ENCODE measurements at places on chromosomes 2 and 18. TPM values are rescaled to one million over a fixed set of nuclear protein-coding genes. Genes with fewer than 3 reads are reported as not detected.

DNA sequence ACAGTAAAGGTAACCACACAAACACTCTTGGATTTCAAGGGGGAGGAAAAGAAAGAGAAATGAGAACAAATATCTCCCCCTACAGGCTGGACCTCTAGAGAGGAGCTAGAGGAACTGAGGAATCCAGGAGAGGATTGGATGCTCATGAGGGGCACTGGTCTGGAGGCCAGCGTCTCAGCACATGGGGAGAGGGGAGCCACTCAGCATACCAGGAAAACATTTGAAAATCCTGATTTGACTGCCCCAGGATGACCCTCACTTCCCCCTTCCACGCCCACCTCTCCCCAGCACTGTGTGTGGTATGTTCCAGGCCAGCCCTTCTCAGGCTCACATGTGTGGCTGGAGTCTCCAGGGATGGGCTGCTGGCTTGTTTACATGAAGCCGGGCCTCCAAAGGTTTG is 396.8 kb upstream of the ID2 start:
- peak; percentile 64 for DNase-seq

GRCh38 chr2:118763797-118764196 is 83.7 kb downstream of the EN1 start:
- no peak for DNase-seq

DNA sequence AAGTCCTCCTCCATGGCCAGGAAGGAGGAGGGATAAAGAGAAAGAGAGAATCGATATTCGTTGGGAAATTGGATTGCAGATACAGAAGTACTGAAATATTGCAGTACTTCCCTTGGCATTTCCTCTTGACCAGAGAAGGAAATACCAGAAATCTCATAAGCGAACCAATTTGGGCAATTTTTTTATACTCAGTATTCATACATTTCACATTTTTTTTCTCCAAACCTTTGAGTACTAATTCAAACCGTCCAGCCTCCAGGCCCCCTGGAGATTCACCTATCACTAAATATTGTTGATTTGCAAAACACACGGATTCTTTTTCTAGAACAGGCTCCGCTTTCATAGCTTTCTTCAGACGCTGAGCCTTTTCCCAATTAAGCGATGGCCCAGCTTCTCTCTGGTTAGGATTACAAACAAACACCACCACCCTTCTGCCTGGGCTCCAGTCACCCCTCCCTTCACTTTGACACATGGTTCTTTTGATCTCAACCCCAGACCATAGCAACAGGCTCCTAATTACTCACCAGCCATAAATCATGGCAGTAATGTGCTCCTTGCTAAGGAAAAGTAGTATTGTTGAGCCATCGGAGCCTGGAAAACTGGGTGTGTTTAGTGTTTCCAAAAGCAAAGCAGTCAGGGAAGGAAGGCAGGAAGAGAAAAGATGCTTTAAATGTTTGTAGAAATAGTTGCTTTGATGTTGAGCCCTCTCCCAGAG is 138.4 kb upstream of the CCDC68 start:
- DNase-seq, result no peak

- DNase-seq, result no peak
Measured at GRCh38 chr2:191165176-191165643, 14.4 kb upstream of the STAT4 start.

Gene TOGARAM2
- total RNA-seq, result 24.0 TPM

GRCh38 chr2:203549406-203549805 is 14.3 kb upstream of the RAPH1 start:
- DNase-seq, result no peak

Gene INO80B
- total RNA-seq, result 19.2 TPM

Gene MARCO
- 37.3 TPM for total RNA-seq

Gene SAG
- not detected for total RNA-seq

- no peak for DNase-seq
Measured at GRCh38 chr2:227280895-227281294, 44.2 kb upstream of the MFF start.

- no peak for DNase-seq
Measured at GRCh38 chr2:206799083-206799482, 33.7 kb downstream of the FASTKD2 start.

Gene DUSP2
- 1.7 TPM for total RNA-seq

GRCh38 chr2:60366135-60366712 is 187.2 kb downstream of the BCL11A start:
- DNase-seq, result no peak

GRCh38 chr2:45274250-45274926 is 265.1 kb upstream of the SIX2 start:
- DNase-seq, result no peak

DNA sequence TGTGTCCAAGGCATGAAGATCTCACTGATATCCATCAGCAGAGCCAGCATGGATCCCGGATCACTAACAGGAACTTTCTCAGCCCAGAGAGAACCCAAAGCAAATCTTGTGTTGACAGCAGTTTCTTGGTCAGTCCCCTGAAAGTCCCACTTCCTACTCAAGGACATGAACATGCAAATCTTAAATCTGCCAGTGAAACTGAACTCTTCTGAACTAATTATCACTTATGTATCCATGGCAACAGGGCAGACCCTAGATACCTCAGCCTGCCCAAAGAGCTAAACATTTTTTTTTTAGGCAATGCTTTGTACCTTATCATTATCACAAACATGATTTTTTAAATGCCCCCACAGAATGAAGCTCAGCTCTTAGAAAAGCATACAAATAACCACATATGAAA is 127.8 kb upstream of the DDX18 start:
- no peak for DNase-seq

Gene LYPD6B
- not detected for total RNA-seq

Gene CRYGC
- not detected for total RNA-seq

GRCh38 chr2:53865962-53866361 is 6.2 kb upstream of the GPR75 start:
- DNase-seq, result no peak

GRCh38 chr2:231394211-231395141 is 1.0 kb upstream of the B3GNT7 start:
- DNase-seq, result peak; percentile 6

DNA sequence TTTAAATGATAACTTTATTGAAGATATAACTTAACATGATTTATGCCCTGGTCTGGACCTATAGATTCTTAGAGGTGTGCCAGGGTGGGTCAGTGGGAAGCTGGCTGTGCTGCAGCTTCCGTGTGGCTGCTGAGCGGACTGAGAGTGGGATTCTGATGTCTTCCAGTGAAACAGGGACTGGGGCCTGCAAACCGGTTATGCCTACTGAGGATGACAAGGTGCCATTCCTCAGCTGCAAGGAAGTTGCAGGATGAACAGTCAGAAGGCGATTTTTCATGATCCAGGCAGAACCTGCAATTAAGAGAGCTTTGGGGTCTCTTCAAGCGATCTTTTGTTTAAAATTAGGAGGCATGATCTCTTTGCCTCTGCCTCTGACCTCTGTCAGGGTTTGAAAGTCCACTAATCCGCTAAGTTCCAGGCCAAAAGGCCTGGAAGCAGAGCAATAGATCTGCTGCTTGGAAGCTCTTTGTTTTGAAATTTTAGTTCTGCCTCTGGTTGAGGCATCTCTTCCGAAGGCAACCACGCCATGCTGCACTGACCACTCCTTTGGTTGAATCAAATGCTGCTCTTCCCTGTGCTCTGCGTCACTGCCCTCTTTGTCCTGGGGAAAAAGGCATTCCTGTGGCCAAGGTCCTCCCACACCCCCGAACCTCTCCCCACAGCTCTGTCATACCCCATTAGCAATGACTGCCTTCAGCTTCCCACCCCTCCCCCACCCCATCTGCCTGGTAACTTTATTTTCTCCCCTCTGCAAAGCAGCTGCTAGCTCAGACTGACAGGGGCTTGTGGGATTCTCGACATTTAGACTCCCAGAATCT is 2.0 kb downstream of the TMEM169 start:
- DNase-seq, result no peak

DNA sequence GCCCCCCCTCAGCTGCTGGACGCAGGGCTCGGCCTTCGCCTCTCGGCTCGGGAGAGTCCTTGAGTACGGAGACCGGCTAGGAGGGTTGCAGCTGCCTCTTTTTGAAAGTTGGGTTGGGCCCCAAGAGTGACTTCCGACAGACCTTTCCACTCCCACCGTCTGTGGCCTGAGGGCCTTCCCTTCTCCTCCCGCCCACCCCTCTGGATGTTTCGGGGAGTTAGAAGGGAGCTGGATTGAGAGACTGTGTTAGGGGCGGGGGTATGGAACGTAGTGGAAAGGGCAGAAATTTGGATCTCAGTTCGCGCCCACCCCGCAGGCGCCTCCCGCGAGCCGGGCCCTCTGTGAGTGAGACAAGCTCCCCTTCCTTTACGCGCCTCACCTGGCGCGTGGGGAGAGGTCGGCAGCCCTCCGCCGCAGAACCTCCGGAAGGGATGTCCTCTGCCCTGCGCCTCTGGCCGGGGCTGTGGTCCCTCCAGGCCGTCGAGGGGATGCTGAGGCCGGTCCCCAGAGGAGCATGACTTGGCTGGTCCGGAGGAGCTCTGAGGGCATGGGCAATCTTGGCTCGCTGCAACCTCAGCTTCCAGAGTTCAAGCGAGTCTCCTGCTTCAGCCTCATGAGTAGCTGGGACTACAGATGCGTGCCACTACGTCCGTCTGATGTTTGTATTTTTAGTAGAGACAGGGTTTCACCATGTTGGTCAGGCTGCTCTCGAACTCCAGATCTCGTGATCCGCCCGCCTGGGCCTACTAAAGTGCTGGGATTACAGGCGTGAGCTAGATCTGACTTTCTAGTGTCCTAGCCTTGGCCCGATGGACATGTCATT is 15.9 kb downstream of the C2orf74 start:
- DNase-seq, result peak; percentile 40

GRCh38 chr2:68244456-68244855 is 7.9 kb downstream of the PPP3R1 start:
- no peak for DNase-seq

DNA sequence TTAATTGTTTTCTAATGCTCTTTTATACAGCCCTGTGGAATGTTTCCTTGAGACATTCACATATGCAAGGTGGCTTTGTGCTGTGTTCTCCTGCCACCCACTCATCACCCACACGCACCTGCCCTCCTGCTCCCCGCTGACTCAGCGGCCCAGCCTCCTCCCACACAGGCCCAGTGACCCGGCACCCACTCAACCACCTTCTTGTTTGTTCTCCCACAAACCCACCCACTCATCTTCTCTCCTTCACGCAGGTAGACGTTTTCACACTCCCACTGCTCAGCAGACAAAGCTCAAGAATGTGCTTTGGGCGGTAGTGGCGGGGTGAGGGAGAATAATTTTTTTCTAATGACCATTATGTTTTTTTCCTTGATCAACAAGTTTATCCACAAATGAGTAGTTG is 28.6 kb upstream of the NEMP2 start:
- no peak for DNase-seq

GRCh38 chr2:44801289-44801840 is 140.1 kb upstream of the SIX3 start:
- no peak for DNase-seq

Gene GEN1
- total RNA-seq, result 4.0 TPM

- no peak for DNase-seq
Measured at GRCh38 chr2:162200636-162201035, 42.6 kb downstream of the FAP start.

Gene KRTCAP3
- 1.3 TPM for total RNA-seq

Gene ZDBF2
- 10.0 TPM for total RNA-seq

Gene LYPD1
- not detected for total RNA-seq

- no peak for DNase-seq
Measured at GRCh38 chr2:172012677-172013391, 13.1 kb downstream of the METAP1D start.

DNA sequence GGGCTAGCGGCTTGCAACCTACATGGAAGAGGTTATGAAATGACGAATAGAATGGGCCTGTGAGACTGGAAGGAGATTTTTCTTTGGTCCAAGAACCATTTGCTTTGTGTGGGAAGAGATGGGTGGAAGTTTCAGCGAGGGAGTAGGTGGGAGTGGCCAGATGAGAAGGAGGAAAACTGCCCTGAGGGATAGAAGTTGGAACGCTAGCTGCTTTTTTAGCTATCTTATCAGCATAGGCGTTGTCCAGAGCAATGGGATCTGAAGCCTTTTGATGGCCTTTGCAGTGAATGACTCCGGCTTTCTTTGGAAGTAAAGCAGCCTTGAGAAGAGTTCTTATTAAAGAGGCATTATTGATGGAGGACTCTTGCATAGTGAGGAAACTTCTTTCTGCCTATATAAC is 52.4 kb downstream of the SPTBN1 start:
- no peak for DNase-seq

DNA sequence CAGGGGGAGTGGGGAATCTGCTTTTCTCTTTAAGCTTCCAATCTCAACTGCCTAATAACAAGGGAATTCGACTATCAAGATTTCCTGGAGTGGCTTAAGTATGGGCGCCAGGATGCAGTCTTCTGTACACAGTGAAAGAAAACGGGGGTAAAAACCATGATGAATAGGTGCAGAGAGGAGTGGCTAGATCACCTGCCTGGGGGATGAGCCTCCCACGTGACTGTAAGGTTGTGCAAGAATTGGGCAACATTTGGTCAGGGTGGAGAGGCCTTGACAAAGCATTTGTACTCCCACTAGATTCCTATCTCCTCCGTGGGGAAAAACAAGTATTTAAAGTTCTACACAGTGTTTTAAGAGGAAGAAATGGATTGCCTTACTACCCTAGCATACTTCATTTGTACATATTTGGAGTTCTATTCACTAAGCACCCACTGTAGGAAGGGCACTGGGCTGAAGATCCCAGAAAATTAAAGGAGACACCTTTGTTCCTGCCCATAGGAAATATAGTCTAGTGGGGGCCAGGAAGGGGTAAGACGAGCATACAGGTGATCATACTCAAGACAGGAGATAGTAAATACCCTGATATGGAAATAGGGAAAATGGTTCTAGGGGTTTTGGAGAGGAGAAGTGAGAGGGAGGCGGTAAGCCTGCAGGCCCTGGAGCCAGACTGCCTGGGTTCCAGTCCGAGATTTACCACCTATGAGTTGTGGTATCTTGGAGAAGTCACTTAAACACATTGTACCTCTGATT is 29.2 kb downstream of the EPAS1 start:
- DNase-seq, result no peak

Gene TCF4
- total RNA-seq, result 51.8 TPM

- no peak for DNase-seq
Measured at GRCh38 chr2:160431441-160431840, 62.2 kb downstream of the RBMS1 start.

- no peak for DNase-seq
Measured at GRCh38 chr2:82344670-82345069, 2040.1 kb upstream of the LRRTM1 start.

DNA sequence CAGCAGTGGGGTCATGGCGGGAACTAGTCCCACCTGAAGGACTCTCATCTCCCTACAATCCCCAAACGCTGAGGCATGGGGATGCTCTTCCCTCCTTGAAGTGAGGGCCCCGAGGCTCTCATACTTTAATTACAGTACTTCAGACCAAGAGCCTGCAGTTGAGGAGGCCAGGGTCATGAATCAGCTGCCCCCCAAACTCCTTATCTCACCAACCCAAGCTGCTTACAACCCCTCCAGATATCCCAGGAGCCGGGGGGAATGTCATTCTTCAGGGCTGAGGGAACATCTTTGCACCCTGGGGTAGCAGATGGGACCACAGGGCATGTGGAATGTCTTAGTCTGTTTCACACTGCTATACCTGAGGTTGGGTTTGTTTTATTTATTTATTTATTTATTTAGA is 2.8 kb upstream of the CAPN10 start:
- peak; percentile 11 for DNase-seq

DNA sequence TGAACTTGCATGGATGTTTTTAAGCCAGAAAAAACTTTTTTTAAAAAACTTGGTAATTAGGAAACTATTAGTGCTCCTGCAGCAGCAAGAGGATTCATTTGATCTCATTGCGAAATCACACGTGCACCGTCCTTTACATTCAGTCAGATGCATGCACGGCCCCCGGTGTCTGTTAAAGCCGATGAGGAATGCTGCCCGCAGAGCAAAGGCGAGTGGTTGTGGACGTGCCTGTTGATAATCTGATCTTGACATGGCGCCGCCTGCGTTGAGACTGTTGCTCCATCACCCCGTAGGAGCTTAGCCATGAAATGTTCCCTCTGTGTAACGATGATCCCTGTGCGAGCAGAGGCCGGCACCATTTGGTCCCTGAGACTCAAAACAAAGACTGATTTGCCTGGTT is 300.0 kb downstream of the GBX2 start:
- peak; percentile 66 for DNase-seq
